Stimulated activated CD4-positive, alpha-beta T cell treated with anti-CD3 and anti-CD28 coated beads, Interleukin-2, amount 100 ng/mL, for 24 hours (primary cell): ENCODE measurements at places on chromosomes 4 and X.

DNA sequence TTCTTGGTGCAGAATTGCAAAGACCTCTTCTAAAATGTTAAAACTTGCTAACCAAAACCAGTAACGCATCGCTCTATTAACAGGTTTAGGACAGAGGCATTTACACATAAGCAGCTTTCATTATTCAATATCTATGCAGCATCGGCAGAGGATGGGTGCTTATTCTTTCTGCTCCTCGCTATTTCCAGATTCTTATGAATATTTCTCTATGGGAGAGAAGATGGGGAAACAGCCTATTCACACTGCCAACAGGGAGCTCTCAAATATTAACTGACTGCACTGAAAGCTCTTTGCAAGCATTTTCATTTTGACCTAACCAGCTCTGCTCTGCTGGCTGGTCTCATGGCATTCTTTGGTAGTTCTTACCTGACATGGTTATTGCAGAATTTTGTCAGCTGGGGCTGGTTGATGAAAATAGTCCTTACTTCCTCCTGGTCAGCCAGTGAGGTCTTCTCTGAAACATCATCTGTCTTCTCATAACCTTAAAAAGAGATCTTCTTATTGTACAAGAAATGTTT lies 30.2 kb downstream of the ATP8A1 start:
- DNase-seq, result no peak

- DNase-seq, result no peak
Measured at GRCh38 chr4:14646831-14647230, 355.4 kb upstream of the CPEB2 start.

DNA sequence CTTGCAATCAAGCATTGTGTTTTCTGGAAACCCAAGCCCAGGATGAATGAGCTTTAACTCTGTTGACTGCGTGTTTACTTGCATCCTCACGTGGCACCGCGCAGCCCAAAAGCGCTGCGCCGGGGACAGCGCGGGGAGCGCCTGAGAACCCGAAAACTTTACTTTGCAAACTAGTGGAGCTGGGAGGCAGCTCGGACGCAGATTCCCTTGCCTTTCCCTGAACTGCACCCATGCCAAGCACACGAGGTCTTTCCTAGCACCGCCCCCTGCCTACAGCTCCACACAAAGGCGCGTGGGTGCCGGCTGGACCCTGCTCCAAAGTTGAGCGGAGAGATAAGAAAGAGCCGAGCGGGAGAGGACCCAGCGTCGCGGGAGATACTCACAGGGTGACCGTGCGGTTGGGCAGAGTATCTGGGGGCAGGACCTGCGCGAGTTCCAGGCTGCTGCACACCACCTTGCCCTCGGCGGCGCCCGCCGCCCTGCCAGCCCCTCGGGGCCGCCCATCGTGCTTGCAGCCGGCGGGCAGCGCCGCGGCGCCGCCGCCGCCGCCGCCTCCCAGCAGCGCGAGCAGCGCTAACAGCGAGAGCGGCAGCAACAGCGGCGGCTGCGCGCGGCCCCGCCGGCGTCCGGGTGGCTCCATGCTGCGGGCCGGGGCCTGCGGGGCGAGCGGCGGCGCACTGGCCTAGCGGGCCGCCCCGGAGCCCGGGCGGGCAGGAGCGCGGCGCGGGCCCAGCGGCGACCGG lies 550 bp downstream of the ADGRA3 start:
- peak; percentile 50 for DNase-seq

DNA sequence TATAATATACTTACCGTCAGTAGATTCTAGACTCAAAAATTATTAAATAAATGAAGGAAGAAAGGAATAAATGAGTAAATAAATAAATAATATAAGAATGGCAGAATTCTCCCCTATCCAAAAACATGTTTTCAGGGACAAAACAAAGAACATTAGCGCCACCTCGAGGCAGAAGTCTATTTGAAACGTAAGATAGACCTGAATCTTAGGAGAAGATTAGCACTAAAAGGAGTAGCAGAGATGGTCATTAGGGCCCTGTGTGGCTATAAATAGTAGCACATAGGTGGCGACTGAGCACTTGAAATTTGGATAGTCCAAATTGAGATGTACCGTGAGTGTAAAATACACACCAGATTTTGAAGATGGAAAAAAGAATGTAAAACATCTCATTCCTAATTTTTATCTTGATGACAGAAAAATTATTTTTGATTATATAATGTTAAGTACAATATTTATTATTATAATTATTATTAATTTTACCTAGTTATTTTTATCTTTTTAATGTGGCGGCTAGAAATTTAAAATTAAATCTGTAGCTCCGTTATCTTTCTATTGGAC lies 24.3 kb upstream of the SRD5A3 start:
- peak; percentile 74 for DNase-seq

GRCh38 chr4:105155426-105155825 lies 8.8 kb downstream of the TET2 start:
- DNase-seq, result no peak

DNA sequence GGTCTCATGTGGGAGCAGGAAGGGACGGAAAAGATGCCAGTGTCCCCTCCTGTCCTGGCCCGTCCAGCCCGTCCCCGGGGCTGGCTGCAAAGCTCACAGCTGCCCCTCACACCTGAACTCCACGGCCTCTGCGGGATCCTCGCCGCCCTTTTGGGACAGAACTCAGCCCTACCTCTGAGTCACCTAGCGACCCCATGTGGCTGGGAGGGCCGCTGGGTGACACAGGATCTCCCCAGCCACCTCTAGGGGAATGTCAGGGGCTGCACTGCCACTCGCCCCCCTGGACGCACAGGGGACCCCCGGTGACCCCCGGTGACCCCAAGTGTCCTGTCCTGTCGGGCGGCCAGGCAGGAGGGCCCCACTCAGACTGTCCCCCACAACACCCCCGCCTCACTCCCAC lies 748 bp downstream of the FAM9B start:
- DNase-seq, result no peak

- no peak for DNase-seq
Measured at GRCh38 chr4:155179216-155179615, 29.2 kb upstream of the NPY2R start.

GRCh38 chr4:108527723-108528122 lies 92.7 kb upstream of the RPL34 start:
- no peak for DNase-seq

- no peak for DNase-seq
Measured at GRCh38 chr4:15366721-15367120, 61.1 kb upstream of the C1QTNF7 start.

DNA sequence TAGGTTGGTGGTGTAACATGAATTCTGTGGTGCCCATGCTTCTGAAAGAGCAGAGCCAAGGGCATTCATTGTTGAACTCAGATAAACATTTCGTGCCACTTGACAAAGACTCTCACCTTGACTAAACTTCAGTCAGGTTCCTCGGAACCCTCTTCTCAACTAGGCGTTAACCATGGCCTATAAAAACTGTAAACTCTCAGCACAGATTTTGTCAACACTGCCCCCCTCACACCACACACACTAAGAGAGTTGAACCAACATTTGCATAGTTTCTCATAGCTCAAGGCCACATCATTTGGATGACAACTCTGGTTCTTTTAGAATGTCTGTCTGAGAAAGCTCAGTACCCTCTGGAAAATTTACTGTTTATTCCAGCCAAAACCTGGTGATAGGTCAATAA lies 28.1 kb downstream of the CASP6 start:
- no peak for DNase-seq

GRCh38 chr4:117941611-117942010 lies 92.7 kb upstream of the NDST3 start:
- DNase-seq, result no peak

GRCh38 chrX:15475486-15475885 lies 17.6 kb downstream of the PIR start:
- DNase-seq, result no peak

DNA sequence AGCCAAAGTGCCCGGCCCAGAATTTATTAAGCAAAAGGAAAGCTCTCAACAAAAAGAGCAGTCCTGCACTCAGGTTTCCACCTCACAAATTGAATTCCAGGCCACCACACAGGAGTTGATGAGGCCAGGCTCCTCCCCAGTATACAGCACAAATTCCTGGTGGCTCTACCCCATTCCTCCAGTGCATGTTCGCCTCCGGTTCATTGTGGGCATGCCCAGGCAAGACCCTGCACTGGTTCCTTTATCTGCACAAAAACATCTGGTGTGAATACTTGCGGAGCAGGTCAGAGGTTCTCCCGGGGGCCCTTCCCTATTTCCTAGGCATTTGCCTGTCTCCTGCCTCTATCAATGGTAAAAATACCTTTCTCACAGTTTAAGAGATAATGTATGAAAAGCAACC lies 195.2 kb upstream of the ANXA10 start:
- DNase-seq, result no peak
